Activated CD8-positive, alpha-beta T cell treated with anti-CD3 and anti-CD28 coated beads, Interleukin-2, amount 10 ng/mL, durations not matched to agents 7 days and 5 days (primary cell): ENCODE measurements at places on chromosomes 4 and X.

DNA sequence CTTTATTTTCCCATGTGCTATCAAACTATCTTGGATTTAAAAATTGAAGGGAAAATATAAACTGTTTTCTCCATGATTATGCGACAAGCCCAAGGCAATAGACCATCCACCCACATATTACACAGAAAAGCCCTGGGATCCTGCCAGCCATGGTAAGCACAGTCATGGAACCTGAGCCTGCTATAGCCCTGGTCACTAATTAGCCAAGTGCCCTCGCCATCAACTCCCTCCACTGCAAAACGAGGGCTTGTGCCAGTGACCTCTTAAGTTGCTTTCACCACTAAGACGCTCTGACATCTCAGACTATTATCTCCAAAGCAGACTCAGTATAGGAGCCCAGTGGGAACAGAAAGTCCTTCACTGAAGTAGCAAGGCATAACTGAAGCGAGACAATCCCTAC is 69.2 kb downstream of the NLGN4X start:
- no peak for DNase-seq

DNA sequence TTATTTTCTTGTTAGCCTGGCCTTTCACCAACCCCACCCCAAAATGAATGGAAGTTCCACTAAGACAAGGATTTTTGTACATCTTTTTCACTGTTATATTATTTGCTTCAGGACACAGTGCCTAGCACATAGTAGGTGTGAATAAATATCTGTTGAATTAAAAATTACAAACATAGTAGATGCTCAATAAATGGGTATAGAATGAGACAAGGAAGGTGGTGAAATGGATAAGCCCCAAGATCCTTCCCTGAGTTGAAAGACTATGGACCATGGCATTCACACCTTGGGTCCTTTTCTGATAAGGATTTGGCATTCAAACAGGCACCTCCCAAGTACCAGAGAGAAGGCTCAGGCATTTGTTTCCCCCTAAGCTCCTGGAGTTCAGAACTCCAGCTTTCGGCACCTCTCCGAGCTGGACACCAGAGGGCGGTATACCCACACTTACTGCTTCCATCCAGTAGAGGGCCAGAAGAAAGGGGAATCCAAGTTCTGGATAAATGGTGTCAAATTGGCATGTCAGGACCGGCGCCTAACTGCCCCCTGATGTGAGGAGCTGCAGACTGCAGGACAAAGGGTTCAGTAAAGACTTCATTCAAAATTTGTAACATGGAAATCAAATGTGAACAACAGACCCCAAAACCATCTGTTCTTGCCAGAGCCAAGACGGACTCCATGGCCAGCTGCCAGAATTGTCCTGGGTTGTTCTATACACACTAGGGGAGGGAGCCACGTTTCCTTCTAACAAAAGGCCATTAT is 193.0 kb downstream of the GPC3 start:
- peak; percentile 69 for DNase-seq

DNA sequence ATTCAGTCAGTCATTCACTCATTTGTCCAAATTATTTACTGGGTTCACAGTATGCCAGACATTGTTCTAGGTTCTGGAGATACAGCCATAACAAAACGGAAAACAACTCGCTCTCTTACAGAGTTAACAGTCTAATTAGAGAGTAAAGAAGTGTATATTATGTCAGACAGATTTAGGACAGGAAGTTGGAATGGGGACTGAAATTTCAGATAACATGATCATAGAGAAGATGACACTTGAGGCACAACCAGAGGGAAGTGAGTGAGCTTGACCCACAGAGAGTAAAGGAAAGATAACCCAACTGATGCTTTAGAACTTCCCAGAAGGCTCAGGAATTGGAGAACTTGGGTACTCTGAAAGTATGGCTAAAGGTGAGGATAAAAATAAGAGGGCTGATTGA is 139.4 kb downstream of the ZAR1 start:
- no peak for DNase-seq

- no peak for DNase-seq
These were observed 99.0 kb upstream of the DUSP21 start for GRCh38 chrX:44744799-44745198.

DNA sequence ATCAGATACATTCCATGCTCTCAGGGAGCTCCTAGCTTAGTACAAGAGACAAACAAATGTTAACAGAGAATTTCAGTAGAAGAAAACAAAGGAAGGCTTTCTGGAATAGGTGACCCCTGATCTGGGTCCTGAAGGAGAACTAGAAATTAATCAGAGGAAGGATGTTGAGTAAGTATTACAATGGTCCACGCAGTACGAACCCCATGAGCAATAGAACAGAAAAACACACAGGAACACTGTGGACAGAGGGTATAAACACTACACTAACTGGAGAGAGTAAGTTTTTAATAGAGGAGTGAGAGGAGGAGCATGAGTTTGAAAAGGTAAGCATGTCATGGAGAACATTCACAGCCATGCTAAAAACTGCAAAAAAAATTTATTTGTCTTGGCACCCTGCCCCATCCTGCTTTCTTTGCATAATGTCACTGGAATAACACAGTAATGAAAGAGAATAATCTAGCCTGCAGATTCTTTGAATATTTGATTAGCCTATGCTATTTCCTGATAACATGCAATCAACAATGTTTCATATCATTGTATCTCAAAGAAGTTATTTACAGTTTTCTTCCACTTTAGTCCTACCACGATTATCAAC is 140.3 kb upstream of the ZXDB start:
- no peak for DNase-seq

GRCh38 chrX:123476611-123477219 is 256.1 kb downstream of the THOC2 start:
- DNase-seq: no peak

GRCh38 chr4:141158219-141158618 is 24.9 kb upstream of the RNF150 start:
- no peak for DNase-seq

- DNase-seq: no peak
These were observed 116.1 kb downstream of the FAM53A start for GRCh38 chr4:1567808-1568581.

DNA sequence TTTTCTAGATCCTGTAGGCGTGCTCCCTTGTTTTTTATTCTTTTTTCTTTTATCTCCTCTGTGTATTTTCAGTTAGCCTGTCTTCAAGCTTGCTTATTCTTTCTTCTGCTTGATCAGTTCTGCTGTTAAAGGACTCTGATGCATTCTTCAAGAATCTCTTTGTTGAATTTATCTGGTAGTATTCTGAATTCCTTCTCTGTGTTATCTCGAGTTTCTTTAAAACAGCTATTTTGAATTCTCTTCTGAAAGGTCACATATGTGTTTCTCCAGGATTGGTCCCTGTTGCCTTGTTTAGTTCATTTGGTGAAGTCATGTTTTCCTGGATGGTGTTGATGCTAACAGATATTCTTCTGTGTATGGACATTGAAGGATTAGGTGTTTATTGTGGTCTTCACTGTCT is 15.3 kb downstream of the RAB33B start:
- DNase-seq: no peak

GRCh38 chrX:154542723-154543424 is 3.8 kb downstream of the G6PD start:
- peak; percentile 43 for DNase-seq

DNA sequence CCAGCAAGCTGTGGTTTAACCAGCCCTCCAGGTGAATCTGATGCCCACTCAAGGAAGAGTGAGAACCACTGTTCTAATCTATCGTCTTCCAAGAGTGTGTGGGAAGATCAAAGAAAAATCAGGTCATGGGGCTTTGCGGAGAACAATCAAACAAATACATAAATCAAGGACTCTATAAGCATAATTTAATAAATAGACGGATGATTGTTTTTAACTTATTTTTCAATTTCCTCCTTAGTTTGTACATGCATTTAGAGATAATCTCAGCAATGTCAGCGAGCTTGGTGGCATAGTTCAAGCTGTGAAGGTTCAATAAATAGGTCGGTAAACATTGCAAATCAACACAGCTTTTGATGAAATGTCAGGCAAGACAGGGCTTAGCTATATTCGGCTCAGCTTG is 84.9 kb downstream of the DMD start:
- DNase-seq: no peak

- no peak for DNase-seq
These were observed 22.9 kb downstream of the FAT1 start for GRCh38 chr4:186700746-186701145.

GRCh38 chr4:148800336-148800885 is 358.2 kb upstream of the NR3C2 start:
- DNase-seq: no peak

DNA sequence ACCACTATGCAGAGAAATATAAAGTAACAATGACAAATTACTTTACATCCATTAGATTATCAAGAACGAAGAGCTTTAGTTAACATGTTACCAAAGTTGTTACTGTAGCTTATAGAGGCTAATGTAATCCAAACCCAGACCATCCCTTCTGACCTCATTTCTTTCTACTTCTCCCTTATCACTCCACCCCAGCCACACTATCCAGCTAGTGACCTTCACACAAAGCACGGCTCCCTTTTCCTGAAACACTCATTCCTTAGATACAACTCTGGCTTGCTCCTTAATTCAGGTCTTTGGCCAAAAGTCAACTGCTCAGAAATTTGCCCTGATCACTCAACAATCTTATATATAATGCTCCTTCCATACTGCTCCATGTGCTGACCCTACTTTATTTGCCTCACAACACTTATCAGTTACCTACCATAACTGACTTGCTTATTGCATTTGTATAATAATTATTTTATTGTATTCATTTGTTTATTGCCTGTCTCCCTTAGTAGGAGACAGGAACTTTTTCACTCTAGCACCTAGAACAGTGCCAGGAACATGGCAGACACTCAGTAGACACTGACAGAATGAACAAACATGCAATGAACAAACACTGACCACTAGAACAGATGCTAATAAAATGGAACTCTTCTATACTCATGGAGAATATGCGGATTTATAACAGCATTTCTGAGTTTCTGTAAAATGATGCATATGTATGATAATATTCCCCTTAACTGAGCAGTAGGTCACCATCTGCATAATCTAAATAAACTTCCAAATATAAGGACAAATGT is 67.6 kb downstream of the EIF4E start:
- DNase-seq: no peak

GRCh38 chrX:78619834-78620233 is 39.3 kb downstream of the RTL3 start:
- no peak for DNase-seq

DNA sequence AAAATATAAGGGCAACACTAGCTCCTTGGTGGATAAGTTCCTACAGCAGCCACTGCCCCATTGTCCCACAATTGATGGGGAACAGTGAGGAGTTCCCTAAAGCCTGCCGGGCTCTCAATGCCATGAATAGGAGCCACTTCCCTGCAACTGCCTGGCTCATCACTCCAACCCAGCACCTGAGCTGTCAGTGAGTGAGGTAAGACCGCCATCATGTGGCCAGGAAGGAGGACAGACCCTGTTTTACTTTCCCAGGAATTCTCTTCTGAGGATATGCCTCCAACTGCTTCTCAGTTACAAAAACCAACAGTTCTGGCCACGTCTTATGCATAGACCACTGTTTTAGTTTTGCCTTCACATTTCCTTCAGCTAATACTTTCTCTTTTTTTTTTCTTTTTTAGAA is 45.5 kb downstream of the SRPX start:
- DNase-seq: no peak
